Mesenteric fat pad (tissue), 1 donor: ENCODE measurements at places on chromosomes 11 and 22.

DNA sequence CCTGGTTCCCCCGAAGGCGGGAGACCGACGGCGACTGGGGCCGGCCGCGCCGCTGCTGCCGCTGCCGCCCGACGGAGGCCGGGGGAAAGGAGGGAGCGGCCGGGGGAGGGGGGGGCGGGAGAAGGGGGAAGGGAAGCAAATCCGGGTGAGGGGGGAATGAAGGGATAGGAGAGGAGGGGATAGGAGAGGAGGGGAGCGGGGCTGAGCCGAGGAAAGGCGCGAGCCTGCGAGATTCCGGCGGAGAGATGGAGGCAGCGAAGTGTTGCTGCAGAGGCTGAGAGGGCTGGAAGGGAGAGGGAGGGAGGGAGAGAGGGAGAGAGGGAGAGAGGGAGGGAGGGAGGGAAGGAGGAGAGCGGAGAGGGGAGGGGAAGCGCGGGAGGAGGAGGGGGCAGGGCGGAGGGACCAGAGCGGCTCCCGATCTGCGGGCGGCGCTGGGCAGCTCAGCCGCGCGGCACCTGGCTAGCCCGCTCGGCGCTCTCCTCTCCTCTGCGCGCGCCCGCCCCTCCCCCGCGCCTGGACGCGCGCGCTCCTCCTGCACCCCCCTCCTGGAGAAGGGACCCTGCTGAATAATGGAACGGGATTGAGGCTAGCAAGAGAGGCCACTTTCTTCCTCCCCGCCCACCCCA, 52.3 kb downstream of the SLC22A12 start:
- DNase-seq, result no peak

DNA sequence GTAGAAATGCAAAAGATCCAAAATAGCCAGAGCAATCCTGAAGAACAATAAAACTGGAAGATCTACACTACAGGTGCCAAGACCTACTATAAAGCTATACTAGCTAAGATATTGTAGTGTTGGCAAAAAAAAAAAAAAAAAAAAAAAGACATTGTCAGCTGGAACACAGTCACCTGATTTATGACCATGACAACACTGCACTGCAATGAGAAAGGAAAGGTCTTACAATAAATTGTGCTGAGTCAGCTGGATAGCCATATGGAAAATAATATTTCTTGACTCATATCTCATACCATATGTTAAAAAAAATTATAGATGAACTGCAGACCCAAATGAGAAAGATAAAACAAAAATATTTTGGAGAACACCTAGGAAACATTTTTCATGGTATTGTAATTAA, 3.1 kb upstream of the PANX3 start:
- no peak for DNase-seq

GRCh38 chr11:114263513-114264170, 32.6 kb upstream of the NNMT start:
- peak; percentile 6 for DNase-seq

DNA sequence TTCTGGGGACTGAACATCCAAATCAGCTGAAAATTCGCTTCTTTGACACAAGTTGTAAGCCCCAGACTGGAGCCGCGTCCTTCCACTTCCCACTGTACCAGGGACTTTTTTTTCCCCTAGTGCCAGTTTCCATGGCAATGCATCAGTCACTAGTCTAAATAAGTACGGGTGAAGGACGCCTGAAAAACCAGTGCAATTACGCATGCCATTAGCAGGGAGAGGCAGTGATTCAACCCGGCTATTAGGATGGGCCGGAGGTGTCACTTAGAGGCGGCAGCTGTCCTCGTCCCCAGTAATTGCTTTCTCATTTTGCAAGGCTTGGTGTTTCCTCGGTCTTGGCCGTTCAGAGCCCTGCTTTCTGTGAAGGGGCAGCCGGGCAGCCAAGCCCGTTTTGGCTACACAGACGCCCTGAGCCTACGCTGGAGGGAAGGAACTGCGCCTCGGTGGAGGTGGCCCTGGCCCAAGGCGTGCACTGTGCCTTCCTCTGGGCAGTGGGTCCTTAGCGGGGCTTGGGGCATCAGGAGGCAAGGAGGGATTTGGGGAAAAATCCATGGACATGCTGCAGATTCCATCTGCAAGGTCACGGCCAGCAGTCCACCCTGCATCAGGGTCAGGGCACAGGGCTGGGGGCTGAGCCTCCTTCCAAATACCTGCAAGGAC, 319.7 kb downstream of the CTTN start:
- no peak for DNase-seq

- DNase-seq, result no peak
These were observed 9.1 kb upstream of the CCDC81 start for GRCh38 chr11:86365546-86365945.

DNA sequence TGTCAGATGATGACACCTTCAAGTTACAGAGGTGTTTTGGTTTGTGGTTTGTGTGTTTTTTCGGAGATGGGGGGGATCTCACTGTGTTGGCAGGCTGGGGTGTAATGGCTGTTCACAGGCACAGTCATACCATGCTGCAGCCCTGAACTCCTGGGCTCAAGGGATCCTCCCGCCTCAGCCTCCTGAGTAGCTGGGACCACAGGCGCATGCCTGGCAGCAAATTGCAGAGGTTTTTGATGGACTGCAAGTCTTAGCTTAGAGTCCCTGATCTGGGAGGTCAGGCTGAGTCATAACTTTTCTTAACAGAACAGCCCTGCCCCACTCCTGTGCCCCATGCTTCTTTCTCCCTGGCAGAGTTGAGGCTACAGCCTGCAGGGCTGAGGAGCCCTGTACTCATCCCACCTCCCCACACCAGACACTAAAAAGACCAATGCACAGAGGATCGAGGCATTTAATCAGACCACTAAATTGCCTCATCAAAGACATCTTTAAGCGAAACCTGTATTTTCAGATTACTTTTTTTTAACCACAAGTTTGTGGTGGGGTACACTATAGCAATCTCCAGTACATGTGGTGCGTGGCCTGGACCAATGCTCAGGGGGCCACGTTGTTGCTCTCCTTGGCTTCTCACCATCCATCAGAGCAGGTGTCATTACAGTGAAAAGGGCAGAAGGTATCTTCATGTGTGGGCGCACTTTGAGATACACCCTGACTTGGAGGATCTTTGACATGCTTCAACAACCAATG, 17.1 kb upstream of the ADORA2A start:
- no peak for DNase-seq

DNA sequence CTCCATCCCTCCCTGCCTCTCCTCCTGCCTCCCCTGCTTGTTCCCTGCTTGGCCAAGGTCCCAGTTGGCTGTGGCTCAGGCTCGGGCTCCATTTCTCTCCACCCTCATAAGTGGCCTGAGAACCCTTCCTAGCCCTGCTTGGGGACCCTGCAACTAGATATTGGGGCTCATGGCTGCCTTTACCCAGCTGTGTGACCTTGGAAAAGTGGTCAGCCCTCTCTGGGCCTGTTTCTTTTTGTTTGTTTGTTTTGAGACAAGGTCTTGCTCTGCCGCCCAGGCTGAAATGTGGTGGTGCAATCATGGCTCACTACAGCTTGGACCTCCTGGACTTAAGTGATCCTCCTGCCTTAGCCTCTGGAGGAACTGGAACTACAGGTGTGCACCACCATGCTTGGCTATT, 20.3 kb upstream of the CABP2 start:
- DNase-seq, result no peak

DNA sequence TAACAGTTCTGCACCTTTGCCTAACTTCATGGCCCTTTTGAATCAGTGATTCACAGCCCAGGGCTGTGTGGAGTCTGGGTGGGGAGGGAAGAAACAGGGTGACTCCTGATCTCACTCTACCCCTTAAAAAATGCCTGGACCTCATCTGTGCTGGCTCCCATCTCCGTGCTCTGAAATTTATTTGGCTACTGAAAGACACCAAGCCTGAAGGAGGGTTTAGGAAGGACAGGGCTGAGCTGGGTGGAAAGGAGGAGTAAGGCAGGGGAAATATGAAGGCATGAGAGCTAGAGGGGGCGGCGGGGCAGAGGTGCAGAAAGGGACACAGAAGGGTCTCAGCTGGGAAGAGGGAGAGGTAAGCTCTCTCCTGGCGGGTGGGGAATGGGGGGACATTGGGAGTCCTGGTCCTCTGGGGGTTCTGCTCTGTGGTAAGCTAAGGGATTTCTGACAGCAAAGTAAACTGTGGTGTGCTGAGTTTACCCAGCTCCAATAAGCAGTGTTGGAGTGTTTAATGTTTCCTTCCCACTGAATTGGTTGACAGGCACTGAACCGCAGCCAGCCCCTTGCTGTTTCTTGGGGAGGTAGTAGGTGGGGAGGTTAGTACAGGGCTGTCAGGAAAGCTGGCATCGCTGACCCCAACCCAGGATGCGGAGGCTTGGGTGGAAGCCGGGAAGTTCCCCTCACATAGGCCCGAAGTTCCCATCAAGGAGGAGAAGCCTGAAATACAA, 71.1 kb downstream of the RPUSD4 start:
- no peak for DNase-seq

GRCh38 chr11:78380615-78381051, 37.0 kb downstream of the GAB2 start:
- DNase-seq, result no peak

- no peak for DNase-seq
These were observed 14.0 kb downstream of the B3GAT1 start for GRCh38 chr11:134398079-134398444.

DNA sequence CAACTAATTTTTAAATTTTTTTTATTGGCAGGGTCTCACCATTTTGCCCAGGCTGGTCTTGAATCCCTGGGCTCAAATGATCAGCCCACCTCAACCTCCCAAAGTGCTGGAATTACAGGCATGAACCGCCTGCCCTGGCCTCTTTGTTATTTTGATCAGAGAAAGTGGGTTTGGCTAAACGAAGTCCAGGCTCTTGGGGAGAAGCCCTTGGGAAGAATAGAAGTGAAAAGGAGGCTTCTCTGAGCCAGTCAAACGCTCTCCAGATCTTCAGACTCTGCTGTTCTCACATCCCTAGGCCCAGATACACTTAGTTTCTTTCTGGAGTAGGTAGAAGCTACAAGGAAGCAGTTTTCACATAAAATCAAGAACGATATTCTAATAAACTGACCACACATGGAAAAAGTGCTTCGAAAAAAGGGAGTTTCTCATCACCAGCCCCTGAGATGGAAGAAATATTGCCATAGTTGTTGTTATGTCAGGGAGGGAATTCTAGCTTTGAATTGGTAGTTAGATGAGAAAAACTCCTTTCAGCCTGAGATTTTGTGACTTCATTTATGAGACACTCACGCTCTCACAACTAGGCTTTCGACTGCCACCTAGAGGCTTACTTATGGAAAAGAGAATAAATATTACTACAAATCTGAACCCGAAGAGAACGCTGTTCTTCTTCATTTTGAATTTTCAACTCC, 41.7 kb upstream of the AQP11 start:
- no peak for DNase-seq

DNA sequence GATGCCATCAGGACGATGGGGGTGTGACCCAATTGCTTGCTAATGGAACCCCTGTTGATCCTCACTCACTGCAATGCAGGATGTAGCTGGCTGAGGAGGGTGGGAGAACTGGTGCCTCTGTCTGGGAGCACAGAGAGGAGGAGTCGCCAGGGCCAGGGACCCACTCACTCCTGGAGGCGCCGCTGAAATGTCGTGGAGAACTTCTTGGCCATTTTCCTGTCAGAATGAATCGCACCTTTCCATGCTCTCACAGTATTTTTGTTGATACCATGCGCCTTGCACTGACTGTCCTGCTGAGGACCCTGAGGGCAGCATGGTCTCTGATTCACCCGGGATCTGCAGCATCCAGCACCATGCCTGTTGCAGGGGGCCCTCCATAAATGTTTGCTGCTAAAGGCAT, 211.4 kb downstream of the DSCAML1 start:
- peak; percentile 81 for DNase-seq

GRCh38 chr11:115939104-115939730, 435.0 kb upstream of the CADM1 start:
- no peak for DNase-seq

DNA sequence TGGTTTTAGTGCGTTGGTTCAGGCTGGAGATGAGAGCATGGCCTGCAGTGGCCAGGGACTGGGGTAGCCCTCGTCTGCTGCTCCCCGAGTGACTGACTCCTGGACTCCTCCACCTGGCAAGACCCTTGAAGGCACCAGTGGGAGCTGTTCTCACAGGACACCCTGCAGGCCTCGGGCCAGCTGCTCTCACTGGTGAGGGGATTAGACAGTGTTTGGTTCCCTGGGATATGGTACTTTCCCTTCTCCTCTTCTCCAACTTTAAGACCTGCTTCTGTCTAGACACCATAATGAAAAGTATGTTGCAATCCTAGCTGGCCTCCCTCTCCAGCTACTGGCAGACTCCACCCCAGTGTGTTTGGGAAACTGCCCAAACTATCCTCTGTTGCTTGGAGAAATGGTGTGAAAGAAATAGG, 168.8 kb upstream of the CADM1 start:
- no peak for DNase-seq

- DNase-seq, result no peak
These were observed 46.7 kb downstream of the NXPE2 start for GRCh38 chr11:114724916-114725524.

- DNase-seq, result no peak
These were observed 44.2 kb downstream of the SNX19 start for GRCh38 chr11:130872102-130872501.

DNA sequence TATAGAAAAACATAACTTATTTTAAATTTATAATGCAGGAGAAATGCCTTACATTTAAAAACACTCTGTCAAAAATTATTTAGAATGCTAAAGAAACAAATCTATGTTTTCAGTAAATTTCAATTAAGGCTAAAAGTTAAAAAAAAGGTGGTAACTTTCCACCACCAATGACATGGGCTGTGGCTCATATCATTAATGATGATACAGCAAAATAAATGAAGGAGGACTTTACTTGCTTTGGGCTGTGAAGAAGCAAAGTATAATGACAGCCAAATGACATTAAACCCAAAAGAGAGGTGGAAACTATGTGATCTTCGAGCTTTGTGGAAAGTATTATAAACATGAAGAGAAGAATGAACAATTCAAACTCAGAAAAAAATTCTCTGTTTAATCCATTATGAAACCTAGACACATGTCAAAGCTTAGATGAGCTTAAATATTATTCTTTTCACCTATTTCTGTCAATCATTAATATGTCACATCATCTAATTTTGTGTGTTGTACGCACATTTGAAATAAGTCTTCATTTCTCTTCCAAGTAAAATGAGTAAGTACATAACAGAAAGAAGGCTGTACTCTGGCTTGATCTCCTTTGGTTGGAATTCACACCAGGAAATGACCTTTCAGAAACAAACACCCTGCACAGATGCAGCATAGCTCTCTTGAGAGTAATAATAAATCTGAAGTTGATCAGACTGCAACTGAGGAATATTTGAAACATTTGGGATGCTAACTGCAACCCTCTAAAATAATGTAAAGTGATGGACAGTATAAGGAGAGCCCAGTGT, 265.8 kb downstream of the TTC28 start:
- DNase-seq, result no peak
